Activated CD8-positive, alpha-beta memory T cell treated with anti-CD3 and anti-CD28 coated beads for 48 hours (primary cell): ENCODE measurements at places on chromosomes 1 and 21.

DNA sequence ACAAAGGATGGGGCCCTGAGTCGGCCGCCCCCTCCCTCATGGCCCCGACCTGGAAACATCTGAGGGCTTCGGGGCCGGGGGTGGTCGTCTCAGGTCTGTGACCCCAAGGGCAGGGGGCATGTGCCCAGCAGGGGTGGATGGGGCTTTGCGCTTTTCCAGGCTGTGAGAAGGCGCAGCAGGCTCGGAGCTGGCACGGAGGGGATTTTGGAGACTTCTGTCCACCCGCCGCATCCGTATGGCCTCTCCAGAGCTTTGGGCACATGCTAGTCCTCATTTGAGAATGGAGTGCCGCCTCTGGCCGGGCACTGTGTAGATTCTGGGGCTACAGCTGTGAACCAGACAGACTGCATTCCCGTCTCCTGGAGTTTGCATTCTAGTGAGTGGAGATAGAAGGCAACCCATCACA is 66.1 kb upstream of the WNT4 start:
- DNase-seq: no peak

GRCh38 chr1:229133811-229134210 is 137.1 kb upstream of the RAB4A start:
- no peak for DNase-seq

GRCh38 chr1:22962558-22962957 is 10.1 kb downstream of the LACTBL1 start:
- no peak for DNase-seq

- no peak for DNase-seq
These were observed 49.0 kb downstream of the LRRC53 start for GRCh38 chr1:74463333-74463988.

- DNase-seq: no peak
These were observed 328.9 kb upstream of the USP25 start for GRCh38 chr21:15400905-15401304.
